Stimulated activated CD4-positive, alpha-beta T cell treated with anti-CD3 and anti-CD28 coated beads, Interleukin-4, amount 100 ng/mL, for 24 hours (primary cell): ENCODE measurements at places on chromosomes 4 and X.

- no peak for DNase-seq
Observed at GRCh38 chrX:44202596-44202995, 140.9 kb downstream of the EFHC2 start.

DNA sequence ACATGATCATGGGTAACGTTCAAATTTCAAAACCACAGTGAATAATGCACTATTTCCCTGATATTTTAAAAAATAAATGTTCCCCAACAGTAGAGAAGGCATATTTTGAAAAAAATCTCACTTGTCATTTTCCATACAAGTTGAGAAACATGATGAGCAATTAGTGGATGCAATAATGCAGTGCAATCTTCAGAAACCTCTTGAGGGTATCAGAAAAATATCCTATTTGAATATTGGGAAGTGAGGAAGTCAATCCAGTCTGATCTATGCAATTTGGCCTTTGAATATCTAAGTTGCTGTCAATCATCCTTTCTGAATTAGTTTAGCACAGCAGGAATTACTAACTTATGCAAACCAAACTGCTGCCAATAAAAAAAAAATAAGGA is 776.8 kb downstream of the PCDH18 start:
- DNase-seq = no peak

DNA sequence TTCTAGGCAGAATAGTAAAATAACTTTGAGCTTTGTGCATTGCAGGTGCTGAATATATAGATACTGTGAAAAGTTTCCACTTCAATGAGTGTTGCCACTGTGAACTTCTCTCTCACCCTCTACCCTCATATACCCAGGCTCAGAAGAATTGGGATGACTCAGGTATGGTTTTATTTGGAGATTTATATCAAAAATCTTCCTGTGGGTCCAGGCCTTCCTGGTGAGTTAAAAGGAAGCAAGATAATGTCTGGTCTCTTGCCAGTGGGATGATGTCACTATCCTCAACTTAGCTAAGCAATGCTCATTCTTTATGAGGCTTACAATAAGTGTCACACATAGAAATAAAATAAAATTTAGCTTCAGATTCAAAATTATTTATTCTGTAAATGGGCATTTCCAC is 153.3 kb upstream of the TENT5D start:
- DNase-seq = no peak

DNA sequence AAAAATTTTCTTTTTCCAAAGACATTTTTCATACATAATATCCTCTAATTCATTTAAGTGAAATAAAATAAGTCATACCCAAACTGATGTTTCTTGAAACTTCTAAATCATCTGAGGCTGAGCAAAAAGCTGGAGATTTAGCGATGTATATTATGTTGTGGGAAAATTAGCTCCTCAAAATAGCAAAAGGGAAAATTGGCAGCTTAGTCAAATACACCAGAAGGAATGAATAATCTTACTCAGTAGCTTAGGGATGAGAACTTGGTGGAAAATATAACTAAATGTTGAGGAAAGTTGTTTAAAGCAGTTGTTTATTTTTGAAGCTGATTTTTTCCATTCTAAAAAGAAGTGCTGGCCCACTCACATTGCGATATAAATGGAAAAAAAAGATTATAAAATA is 40.9 kb downstream of the GABRA4 start:
- no peak for DNase-seq

GRCh38 chrX:154733066-154733425 is 17.8 kb downstream of the GAB3 start:
- DNase-seq = no peak

GRCh38 chr4:112633477-112634235 is 3.1 kb downstream of the ZGRF1 start:
- no peak for DNase-seq

- DNase-seq = no peak
Observed at GRCh38 chr4:152169683-152170082, 366.2 kb downstream of the FBXW7 start.

GRCh38 chr4:165879641-165880040 is 6.6 kb downstream of the TLL1 start:
- no peak for DNase-seq

DNA sequence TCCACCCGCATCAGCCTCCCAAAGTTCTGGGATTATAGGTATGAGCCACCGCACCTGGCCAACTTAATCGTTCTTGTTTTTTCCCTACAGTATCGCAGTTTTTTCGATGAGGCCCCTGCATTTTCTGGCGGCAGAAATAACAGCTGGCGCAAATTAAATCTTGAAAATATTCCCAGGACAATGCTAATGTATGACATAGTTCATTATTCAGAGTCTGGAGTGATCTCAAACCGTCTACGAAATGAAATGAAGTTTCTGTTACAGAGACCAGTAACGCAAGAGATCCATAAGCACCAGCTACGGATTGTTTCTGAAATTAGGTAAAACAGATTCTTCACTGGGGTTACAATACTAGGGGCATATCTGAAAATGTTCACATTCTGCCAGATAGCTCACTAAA is 27.3 kb downstream of the CXorf58 start:
- DNase-seq = no peak

DNA sequence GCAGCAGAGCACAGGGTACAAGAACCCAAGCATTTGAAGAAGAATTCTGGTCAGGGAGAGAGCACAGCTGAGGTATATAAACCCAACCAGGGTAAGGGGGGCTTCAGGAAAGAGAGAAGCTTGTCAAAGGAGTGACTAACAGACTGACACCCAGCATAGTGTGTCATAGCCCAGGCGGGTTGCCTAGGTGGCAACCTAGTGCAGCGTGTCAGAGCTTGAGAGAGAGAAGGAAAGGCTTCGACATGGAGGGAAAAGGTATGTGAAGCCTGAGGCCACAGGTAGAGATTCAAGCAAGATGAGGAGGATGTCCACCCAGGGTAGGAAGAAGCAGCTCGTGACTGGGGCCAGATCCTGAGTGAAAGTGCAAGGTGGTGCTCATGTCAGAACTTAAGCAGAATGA is 8.5 kb upstream of the ANTXR2 start:
- DNase-seq = no peak

DNA sequence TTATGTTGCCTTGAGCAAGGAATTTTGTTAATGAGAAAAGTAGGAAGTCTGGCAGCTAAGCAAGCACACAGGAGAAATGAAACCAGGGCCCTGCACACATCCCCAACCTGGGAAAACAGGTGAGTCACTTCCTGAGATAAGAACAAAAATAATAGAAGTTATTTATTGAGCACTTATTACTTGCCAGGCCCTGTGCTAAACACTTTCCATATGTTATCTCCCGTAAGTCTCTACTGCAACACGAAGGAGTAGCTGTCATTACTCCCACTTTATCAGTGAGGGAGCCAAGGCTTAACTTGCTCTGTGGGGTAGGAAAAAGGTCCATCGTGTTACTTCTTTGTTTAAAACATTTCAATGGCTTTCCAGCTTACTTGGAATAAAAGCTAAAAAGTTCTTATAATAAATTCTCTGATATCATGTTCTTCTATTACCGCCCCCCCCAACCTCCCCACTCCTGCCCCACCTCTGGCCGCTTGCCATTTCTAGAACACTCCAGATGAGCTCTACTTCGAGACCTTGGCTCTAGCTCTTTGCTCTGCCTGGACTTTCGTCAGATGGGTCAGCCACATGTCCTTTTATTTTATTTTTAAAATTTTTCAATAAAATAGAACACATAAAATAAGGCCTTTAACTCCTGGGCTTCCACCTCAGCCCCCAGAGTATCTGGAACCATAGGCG is 36.3 kb upstream of the PLAC8 start:
- no peak for DNase-seq

- DNase-seq = no peak
Observed at GRCh38 chr4:133131829-133132460, 17.1 kb upstream of the PCDH10 start.

GRCh38 chr4:187396106-187396505 is 599.5 kb upstream of the ZFP42 start:
- no peak for DNase-seq

- no peak for DNase-seq
Observed at GRCh38 chrX:47226071-47226470, 6.7 kb upstream of the USP11 start.

DNA sequence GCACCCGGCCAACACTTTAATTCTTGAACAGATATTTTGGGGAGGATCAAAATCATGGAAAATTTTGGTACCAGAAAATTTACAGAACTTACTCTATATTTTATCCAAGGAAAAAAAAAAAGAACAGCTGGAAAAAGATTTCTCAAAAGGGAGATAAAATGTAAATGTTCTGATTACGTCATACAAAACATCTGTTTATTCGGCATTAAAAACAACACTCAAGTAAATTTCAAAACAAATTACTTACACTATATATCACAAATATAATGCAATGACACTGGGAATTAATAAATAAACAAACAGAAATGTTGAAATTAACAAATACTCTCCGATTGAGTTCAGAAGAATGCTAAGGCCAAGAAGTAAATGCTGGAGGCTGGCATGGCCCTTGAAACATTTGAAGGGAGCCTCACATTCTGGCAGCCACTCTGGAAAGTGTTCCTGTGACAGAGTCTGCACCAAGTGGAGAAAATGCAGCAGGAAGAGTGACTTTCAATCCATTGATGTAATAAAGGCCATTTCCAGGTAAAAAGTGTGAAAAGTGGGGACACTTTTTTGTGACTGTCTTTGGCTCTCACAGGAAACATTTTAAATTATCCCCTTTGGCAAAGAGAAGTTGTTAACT is 486.0 kb upstream of the CTSO start:
- DNase-seq = no peak

- DNase-seq = no peak
Observed at GRCh38 chrX:49189606-49190005, 3.4 kb upstream of the PRICKLE3 start.

- no peak for DNase-seq
Observed at GRCh38 chrX:57964975-57965374, 54.7 kb upstream of the ZXDA start.

- no peak for DNase-seq
Observed at GRCh38 chr4:140813804-140814203, 57.6 kb upstream of the TBC1D9 start.

DNA sequence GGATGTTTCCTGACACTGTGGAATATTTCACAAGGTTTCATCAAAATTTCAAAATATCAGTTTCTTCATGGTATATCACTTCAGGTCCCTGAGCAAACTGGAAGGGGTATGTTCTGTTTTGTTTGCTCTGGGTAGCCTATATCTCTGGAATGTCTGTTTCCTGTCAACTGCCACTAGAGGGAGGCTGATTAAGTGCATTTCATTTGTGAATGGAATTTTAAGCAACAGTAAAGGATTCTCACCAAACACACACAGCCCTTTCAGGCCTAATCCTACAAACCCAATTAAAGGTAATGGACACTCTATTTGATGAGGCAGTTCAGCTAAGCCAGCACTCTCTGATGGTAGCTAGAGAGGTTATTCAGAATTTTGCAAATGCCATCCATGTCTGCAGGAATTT is 307.1 kb downstream of the TEX13A start:
- no peak for DNase-seq

DNA sequence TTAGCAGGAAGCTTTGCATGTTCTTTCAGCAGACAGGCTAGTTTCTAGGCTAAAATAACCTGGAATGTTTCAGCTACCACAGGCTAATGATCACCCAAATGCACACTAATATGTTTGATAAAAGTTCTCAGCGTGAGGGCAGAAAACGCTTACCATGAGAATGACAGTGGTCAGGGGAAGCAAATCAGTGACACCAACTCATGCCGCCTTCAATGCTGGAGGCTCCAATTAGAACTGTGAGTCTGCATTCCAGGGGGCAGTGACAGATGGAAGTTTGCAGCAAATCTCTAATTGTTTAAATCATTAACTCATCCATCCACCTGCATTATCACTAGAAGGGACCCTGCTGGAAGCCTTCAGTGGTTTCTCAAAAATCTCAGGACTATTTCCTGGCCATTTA is 43.2 kb downstream of the ANOS1 start:
- no peak for DNase-seq

DNA sequence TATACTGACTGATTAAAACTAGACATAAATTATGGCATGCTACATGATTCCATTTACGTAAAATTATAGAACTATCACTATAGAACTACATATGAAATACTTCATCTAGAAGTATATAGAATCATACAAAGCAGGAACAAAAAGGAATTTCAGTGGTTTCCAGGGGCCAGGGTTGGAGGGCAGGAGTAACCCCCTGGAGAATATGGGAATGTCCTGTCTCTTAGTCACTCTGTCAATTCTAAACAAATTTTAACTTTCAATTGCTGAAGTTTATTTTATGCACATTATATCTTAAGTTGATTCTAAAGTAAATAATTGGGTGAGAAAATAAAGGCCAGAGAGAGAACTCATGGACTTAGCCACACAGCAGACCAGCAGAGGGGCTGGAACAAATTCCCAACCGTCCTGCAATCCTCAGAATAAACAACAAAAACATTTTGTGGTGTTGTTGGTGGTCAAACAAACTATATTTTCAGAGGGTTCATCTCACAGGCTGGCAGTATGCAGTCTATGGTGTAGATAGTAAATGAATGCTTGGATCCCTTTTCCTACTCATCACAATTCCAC is 476.9 kb upstream of the SLIT2 start:
- DNase-seq = no peak

DNA sequence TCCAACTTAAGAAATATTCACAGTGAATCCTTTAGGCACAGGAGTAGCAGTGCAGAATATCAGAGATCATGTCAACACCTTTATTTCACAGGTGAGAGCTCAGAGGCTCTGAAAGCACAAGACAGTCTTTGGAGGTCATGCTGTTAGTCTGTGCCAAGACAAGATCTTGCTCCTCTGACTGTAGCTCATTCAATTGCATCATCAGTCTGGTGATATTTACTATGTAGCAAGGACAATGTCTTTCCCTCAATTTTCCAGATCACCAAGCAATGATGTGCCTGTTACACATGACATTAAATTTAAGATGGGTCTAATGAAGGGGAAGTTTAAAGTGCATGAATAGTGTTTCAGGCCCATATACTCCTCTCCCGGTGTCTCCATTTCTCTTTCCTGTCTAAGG is 277.5 kb downstream of the IL15 start:
- no peak for DNase-seq

- no peak for DNase-seq
Observed at GRCh38 chrX:55546956-55547355, 57.3 kb upstream of the USP51 start.

- DNase-seq = no peak
Observed at GRCh38 chr4:92520563-92520962, 216.8 kb downstream of the GRID2 start.

- no peak for DNase-seq
Observed at GRCh38 chr4:159006202-159006601, 96.7 kb upstream of the RAPGEF2 start.

- no peak for DNase-seq
Observed at GRCh38 chr4:165855191-165855590, 17.8 kb upstream of the TLL1 start.

DNA sequence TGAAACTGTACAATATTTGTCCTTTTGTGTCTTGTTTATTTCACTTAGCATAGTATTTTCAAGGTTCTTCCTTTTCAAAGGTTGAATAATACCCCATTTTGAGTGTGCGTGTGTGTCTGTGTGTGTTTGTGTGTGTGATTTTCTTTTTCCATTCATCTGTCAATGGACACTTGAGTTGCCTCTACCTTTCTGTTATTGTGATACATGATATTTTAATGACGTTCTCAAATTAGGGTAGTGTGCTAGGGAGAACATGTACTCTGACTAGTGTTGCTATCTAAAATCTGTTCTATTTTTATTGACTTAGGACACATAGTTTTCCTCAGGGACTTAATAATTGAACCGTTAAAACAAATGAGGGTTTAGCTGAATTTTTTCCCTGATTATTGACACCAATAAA is 9.9 kb downstream of the MMRN1 start:
- DNase-seq = no peak
